ENCODE measurements at places on chromosomes 7 and 10.

- no peak for DNase-seq
Measured at GRCh38 chr7:132825222-132825621, 249.0 kb upstream of the PLXNA4 start.

DNA sequence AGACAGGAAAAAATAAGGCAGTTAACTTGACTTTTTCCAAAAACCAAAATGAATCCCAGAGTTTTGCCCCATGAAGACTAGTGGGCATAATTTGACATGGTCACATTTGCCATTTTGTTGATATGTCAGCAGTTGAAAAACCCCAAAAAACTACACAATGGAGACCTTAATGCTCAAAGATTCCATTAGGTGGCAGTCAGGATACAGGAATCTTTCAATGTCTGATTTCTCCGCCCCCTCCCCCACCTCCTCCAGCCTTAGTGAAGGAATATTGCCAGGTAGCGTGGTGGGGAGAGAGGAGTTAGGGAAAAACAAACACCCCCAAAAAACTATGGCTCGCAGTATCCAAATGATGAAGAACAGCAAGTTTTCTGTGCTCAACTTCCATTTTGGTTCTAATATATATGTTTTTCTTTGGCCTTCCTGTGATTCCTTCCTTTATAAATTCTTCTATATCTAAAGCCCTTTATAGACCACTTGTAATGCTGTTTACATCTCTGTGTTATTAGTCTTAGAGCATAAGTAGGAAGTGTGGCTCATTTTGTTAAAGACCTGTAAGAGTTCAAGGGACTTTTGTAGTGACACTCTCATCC lies 6.7 kb upstream of the SMNDC1 start:
- DNase-seq, result no peak

DNA sequence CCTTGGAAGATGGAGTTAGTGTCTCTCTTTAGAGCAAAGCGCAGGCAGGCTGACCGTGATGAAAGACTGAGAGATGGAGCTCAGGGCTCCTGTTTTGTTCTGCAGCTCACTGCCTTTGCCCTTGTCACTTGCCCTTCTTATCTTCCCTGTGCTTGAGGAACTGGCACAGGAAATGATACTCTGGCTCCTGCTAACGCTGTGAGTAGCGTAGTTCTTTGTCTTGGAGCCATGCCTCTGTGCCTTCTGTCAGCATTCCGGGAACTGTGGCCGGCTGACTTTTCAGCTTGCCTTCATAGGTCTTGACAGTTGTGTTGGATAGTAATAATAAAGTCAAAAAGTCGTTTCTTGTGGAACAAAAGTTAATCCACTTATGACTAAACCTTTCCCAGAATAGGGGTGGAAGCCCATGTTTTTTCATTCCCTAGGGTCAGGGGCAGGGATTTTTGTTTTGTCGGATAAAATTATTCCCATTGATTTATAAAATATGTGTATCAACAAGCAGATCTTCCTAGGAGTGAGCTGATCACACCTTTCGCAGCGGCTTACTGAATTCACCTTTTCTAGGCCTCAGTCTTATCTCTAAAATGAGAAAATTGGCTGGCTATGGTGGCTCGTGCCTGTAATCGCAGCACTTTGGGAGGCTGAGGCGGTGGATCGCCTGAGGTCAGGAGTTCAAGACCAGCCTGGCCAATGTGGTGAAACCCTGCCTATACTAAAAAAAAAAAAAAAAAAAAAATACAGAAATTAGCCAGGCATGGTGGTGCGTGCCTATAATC lies 16.6 kb upstream of the TMEM236 start:
- no peak for DNase-seq

- no peak for DNase-seq
Measured at GRCh38 chr10:35611750-35612149, 6.6 kb downstream of the GJD4 start.

DNA sequence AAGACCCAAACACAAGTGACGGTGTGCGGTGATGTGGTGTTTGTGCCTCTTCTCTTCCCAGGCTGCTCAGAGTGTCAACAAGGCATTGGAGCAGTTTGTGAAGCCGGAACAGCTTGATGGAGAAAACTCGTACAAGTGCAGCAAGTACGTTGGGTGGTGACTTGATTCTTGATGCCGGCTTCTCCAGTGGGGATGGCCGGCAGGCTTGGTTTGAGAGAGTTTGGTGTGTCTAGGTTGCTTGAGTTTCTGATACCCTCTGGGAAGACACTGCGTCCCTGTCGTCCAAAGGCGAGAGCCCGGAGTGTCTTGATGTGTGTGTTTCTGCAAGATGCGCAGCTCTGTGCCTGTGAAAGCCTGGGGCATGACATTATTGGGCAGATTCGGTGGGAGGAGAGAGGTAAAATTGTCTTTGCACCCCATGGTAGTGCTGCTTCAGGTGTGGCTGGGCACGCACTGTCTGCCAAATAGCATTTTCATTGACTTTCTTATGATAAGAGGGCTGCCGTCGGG lies 111.8 kb downstream of the ANKRD61 start:
- no peak for DNase-seq

DNA sequence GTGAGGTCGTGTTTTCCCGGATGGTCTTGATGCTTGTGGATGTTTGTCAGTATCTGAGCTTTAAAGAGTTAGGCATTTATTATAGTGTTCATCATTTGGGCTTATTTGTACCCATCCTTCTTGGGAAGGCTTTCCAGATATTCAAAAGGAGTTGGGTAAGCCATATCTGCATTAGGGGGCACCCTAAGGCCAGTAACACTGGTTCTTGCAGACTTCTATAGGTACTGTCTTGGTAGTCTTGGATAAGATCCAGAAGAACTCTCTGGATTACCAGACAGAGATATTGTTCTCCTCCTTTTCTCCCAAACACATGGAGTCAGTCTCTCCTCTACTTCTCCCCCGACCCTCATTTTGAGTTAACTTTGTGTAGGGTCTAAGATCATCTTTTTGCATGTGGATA lies 92.8 kb downstream of the SDK1 start:
- no peak for DNase-seq

GRCh38 chr10:124732931-124733570 lies 11.1 kb downstream of the FAM53B start:
- DNase-seq, result peak; percentile 36

GRCh38 chr7:79221211-79221610 lies 232.3 kb downstream of the MAGI2 start:
- DNase-seq, result no peak

DNA sequence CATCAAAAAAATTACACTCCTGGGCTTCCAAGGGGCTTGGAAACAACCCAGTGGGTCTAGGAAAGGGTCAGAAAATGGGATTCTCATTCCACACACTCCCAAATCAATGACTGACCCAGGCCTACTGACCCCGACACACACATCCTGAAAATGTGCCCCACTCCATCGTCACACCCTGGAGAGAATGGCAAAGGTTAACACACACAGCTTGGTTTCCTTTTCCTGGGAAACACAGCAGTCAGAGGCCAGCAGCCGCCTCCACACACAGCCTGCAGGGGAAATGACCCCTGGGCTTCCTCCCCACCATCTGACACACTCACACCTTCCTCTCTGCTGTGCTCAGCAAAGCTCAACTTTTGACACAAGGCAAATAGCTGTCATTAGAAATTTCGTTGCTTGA lies 42.9 kb downstream of the SH3PXD2A start:
- no peak for DNase-seq

DNA sequence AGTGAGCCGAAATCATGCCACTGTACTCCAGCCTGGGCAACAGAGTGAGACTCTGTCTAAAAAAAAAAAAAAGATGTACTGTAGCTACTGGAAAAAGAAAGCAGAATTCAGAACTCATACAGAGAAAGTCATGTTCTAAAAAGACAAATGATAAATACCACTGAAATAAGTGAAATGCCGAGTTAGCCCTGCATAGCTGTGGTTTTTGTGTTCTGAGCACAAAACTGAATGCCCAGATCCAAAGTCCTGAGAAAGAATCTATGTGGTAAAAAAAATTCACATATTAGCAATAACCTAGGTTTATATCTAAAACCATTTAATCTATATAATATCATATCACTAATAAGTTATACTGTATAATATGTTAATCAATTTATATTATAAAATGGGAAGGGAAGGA lies 29.3 kb upstream of the HECW1 start:
- DNase-seq, result no peak

DNA sequence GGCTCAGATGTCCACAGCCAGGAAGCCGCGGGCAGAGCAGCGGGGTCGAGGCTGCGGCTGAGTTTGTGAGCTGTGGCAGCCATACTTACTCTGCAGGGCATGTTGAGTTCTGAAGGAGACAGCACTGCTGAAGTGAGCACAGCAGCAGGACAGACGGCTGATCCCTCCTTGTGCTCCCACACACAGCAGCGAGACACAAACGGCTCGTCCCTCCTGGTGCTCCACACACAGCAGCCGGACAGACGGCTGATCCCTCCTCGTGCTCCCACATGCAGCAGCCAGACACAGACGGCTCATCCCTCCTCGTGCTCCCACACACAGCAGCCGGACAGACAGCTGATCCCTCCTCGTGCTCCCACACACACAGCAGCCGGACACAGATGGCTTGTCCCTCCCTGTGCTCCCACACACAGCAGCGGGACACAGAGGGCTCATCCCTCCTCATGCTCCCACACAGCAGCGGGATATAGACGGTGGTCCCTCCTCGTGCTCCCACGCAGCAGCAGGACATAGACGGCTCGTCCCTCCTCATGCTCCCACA lies 305.1 kb downstream of the PTPRN2 start:
- DNase-seq, result no peak

DNA sequence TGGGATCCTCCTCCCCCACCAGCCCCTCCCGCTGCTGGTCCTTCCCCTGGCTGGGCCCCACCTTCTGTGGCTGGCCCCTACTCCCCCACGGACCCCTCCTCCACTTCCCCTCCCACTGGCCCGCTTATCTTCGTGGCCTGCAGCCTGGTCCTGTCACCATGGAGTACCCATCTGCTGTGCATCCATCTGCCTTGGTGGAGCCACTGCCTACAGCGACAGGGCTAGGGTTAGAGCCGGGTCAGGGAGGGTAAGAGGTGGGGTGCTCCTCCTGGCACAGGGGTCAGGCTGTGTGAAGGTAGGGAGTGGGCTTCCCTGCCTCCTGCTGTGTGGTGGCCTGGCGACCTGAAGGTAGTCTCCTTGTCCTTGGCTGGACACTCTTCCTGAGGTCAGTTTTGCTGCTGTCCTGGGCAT lies 5.2 kb downstream of the ADCY1 start:
- DNase-seq, result no peak

GRCh38 chr10:98252464-98252863 lies 15.5 kb downstream of the LOXL4 start:
- DNase-seq, result no peak

- DNase-seq, result no peak
Measured at GRCh38 chr7:131878777-131879176, 322.3 kb upstream of the PODXL start.

GRCh38 chr7:123754271-123754871 lies 5.6 kb upstream of the WASL start:
- DNase-seq, result no peak

DNA sequence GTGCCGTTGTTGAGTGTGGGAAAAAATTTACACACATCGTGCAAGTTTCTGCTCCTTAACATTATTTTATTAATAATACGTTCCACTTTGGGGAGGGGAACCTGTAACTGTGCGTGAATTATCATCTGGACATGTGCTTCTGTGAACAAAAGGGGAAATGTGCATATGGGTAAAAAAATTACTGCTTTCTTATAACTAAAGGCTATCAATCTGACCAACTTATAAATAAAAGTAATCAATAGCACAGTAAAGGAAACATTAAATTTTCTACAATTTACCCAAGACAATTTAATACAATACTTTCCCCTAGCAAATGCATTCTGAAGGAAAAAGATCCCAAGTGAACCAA lies 4.5 kb downstream of the TWIST1 start:
- no peak for DNase-seq

GRCh38 chr7:26857506-26858240 lies 6.7 kb downstream of the SKAP2 start:
- DNase-seq, result no peak

- DNase-seq, result no peak
Measured at GRCh38 chr10:117417196-117417595, 42.0 kb upstream of the PDZD8 start.

- DNase-seq, result no peak
Measured at GRCh38 chr7:56105508-56105907, 768 bp downstream of the CHCHD2 start.

GRCh38 chr10:113802997-113803396 lies 50.9 kb downstream of the DCLRE1A start:
- DNase-seq, result no peak

DNA sequence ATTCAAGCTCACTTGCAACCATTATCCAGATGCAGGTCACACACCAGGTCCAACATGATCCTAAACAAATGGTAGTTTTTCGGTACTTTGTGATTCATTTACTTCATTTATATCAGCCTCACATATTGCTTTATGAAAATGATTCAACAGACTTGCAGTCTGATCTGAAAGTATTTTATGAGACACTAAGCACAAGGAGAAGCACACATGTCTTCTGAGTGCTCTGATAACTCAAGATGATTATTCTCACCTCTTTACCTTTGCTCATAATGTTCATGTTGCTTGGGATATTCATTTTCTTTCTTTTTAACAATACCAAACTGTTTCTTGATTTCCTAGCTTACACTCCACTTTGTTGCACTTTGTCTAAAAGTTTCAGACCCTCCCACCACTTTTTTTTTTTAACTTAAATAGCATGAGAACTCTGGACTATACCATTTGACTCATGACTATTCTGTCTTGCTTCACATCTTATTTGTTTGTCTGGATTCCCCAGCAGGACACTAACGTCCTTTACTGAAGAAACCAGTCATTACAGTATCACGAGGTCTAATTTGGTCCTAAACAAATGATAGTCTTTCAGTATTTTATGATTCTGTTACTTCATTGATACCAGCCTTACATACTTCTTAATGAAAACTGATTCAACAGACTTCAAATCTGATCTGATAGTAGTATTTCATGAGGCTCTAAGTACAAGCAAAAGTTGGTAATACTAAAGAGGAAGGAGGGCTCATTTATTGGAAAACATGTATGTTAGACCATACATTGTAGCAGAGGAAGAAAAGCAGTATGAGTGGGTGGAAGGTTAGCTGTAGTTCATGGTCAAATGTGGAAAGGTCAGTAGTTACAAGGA lies 171.8 kb upstream of the AHR start:
- no peak for DNase-seq
